ENCODE measurements at places on chromosomes 13 and 19.
A peak's percentile ranks its signal among the peaks of the same experiment; 100 is the strongest.

DNA sequence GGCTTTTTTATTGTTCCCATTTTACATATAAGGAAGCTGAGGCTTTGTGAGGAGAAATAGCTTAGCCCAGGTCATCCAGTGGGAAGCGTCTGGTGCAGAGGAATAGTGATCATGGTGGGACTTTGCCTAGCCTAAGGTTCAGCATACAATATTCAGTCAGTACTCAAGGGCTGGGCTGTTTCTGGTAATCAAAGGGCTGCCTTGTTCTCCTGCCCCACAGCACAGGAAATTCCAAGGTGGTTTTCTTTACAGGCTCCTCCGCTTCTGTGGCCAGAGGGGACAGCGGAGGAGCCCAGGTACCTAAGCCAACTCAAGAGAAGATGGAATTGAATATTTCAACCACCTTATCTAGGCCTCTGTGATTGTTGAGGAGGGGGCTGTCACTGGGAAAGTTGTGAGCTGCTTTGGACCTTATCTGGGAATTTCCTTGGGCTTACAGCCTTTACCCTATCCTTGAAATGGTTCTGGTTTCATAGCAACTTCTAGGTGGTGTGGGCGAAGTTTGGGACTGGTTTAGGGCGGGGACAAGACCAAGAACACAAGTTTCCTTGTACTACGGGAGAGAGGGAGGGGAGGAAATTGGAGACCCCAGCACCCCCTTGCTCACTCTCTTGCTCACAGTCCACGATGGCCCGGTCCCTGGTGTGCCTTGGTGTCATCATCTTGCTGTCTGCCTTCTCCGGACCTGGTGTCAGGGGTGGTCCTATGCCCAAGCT, at the start of gene MIA:
Gene MIA (plus strand): TSS at position 606 of the 716 bp plus-strand sequence. CDS start 22 bp downstream, at position 628.
- no peak for DNase-seq

DNA sequence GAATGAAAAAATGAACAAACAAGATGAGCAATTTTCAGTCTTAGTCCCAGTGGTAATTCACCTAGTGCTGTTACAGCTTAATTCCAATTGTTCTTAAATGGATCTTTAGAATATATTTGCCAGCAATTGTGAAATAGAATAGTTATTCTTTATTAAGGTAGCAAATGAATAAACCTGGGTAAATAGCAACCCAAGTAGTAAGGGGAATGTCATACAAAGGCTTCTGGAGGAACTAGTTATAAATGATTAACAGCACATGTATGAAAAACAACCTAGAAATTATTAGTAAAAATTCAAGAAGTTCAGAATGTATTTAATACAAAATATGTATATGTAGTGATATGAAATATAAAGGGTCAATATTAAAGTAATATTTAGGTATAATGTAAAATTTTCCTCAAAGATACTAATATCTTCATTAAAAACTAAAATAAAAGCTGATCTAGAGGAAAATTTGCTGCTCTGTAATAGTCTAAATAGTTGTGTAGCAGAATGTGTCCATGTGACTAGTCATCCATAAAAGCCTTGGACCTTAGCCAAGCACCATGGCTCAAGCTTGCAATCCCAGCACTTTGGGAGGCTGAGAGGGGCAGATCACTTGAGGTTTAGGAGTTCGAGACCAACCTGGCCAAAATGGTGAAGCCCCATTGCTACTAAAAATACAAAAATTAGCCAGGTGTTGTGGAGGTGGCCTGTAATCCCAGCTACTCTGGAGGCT, 535.9 kb upstream of the ATXN8OS start:
- DNase-seq, result no peak

GRCh38 chr13:40189898-40190630, 476.4 kb downstream of the FOXO1 start:
- peak; percentile 36 for DNase-seq

DNA sequence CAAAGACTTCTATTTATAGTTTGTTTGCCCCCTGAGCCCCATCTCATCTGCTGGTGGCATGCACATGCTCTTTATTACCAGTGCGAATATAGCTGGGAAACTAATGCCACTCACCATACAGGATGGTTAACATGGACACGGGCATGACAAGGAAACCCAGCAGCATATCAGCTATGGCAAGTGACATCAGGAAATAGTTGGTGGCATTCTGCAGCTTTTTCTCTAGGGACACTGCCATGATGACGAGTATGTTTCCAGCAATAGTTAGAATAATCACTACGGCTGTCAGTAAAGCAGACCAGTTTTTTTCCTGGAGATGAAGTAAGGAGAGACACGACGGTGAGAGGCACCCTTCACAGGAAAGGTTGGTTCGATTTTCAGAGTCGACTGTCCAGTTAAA, 1.5 kb downstream of the HTR2A start:
- no peak for DNase-seq

DNA sequence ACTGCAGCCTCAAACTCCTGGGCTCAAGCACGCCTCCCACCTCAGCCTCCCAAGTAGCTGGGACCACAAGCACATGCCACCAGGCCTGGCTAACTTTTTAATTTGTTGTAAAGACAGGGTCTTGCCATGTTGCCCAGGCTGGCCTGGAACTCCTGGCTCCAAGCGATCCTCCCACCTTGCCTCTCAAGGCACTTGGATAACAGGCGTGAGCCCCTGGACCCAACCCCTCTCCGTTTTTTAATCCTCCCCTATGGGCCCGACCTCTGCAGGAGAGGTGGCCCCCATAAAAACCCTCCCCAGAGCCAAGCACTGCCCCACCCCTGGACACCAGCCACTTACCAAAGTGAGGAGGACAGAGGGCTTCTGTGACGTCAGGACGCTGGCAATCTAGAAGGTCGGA, 28.6 kb downstream of the PEPD start:
- peak; percentile 13 for DNase-seq

DNA sequence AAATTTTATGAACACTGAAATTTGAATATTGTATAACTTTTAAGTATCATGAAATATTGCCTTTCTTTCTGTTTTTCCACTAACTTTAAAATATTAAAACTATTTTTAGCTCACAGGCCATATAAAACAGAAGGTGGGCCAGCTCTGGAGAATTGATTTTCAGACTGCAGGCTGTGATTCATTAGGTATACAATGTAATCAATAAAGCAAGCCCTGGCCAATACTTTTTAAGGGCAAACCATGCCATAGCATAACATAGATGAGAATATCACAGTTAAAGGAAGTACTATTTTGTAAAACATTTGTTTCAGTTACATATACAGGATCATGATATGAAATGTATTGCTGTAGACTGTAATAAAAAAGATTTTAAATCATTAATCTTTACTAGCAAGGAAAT, 197.6 kb downstream of the MAB21L1 start:
- DNase-seq, result no peak

- peak; percentile 67 for DNase-seq
Measured at GRCh38 chr19:1567116-1567847, 843 bp downstream of the MEX3D start.

- DNase-seq, result no peak
Measured at GRCh38 chr13:18949970-18950369, 231.7 kb downstream of the TUBA3C start.

DNA sequence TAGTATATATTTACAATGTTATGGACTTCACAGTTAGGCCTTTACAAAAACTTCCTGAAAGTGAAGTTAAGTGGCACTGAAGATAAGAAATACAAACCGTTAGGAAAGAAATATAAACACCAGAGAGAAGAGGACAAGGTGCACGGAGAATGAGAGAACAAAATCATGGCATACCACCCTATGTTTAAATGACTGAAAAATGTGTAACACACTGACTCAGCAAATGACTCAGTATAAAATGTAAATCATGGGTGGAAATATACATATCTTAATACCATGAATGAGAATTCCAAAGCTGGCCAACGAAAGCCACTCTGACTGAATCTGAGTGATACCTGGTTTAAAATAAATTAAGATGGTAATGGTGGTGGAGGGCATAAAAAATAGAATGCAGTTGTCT, 260.8 kb downstream of the DNAJC15 start:
- DNase-seq, result no peak

DNA sequence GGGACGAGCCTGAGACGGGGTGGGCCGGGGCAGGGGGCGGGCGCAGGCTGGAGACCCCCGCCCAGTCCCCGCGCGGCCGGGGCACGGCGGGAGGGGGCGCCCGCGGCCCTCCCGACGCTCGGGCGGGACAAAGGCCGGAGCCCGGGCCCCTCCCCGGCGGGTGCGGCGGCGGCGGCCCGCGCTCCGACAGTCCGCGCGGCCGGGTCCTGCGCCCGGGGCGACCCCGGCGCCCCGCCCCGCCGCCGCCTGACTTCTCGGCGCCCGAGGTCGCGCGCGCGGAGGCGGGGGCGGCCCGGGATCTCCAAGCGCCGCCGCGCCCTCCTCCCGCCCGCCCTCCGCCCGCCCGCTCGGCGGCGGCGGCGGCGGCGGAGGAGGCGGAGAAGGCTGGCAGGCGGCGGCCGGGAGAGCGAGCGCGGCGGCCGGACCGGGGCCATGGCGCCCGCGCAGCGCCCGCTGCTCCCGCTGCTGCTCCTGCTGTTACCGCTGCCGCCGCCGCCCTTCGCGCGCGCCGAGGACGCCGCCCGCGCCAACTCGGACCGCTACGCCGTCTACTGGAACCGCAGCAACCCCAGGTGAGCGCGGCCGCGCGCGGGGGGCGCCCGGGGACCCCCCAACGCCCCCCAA, at the start of gene EFNA2:
Gene EFNA2 (plus strand): TSS at position 137 of the 624 bp plus-strand sequence. CDS start 296 bp downstream, at position 433.
- no peak for DNase-seq

GRCh38 chr19:18008814-18009213, 844 bp downstream of the ARRDC2 start:
- peak; percentile 31 for DNase-seq

- no peak for DNase-seq
Measured at GRCh38 chr19:52592301-52592700, 22.2 kb downstream of the ZNF701 start.

Measured in left ventricle myocardium superior (tissue), 1 donor.